ENCODE measurements at places on chromosomes 6 and 20.
A peak's percentile ranks its signal among the peaks of the same experiment; 100 is the strongest.

DNA sequence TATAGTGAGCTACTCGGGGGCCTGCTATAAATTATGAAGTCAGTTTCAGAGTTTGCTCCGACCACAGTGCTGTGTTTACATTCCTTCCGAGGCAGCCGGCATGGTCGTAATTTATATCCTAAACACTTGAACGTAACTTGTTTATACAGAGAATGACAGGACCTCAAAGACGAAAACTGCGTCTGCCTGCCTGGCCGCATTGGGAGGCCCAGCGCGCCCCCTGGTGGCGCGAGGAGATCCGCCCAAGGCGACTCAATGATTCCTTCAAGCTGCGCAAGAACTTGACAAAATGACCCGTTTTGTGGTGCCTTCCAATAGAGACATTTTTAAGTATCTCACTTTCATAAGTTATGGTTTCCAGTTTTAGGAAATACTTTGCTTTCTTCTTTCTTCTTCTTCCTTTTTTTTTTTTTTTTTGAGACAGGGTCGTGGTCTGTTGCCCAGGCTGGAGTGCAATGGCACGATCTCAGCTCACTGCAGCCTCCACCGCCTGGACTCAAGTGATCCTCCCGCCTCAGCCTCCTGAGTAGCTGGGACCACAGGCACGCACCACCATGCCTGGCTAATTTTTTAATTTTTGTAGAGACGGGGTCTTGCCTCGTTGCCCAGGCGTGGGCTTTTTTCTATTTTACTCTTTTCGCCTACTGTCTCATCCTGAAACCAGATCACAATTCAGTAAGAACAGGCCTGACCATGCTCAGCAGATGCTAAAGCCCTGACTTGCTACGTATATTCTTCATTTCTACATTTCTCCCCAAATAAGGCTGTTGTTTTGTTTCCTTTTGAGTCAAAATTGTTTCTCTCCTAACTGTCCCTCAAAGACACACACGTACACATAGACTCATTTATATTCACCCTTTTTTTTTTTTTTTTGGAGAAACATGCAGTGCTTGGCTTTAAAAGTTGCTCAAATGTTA lies 7.8 kb downstream of the FOXF2 start:
- DNase-seq, result peak; percentile 69

DNA sequence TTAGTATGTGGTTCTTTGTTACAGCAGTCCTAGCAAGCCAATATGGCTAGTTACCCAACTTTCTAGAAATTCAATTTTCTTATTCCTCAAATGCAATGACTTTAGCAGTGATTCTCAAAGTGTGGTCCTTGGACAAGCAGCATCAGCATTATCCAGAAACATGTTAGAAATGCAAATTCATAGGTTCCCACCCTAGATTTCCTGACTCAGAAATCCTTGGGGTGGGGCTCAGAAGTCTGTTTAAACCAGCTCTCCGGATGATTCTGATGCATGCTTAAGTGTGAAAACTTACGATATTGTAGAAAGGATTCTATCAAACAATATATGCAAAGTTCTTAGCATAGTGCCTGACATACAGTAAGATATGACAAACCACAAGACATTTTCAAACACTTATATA lies 757.1 kb downstream of the DHX35 start:
- DNase-seq, result no peak

DNA sequence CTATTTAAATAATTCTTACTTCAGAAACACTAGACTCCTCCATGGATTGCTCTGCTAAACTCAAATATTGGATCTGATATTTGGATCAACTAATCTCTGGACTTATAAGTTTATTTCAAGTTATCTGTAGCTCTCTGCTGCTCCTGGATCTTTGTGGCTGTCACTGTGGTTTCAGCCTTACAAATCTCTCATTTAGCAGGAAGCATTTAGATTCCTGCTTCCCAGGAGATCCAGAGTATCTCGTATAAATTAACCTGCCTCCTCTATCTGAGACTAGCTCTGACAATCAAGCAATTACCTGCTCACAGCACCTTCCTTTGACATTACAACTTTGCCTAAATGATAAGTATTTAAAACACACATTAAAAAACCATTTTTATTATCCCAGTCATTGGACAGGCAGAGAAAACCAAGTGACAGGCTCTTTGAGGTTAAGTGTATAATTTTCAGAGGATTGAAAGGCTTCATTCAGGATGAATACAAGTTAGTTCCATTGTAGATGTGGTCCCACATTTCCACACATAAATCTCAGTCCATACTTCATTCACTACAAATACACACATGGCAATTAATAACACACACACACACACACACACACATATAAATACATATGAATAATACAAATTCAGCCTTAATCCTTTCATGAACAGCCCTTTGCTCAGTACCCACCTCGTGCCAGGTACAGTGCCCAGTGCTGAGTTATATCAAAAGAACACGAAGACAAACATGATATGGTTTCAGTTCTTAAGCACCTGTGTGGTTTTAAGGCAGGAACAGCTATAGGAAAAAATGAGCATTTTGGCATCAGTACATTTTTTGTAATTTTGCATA lies 55.5 kb upstream of the PLCB1 start:
- no peak for DNase-seq

DNA sequence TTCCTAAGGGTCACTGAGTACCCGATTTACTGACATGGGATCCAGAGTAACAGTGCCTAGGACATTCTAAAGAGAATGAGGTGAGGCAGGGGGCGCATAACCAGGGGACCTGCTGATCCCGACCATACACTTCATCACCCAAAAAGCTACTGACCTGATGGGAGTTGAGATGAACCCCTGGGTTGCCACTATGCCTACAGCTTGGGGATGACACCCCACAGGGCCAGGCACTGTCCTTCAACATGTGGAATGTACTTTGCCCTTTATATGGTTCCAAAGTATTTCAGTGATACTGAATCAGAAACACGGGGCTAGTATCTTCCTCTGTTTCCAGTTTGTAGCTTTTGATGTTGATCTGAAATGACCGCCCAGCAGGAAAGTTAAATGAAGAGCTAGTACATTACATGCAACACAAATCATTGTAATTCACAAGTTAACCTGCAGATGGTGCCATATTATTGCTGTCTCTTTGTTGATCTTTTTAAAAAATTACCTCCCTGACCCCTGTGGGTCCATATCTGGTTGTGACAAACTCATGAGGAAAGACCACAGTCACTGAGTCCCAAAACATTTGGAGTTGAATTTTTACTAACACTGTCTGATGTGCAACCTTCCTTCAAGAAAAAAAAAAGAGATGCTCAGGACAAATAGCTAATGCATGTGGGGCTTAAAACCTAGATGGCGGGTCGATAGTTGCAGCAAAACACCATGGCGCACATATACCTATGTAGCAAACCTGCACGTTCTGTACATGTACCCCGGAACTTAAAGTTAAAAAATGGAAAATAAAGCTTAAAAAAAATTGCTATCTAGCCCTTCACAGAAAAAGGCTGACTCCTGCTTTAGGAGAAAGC lies 42.7 kb upstream of the GCNT2 start:
- peak; percentile 7 for DNase-seq

GRCh38 chr6:55833284-55833683 lies 42.1 kb downstream of the BMP5 start:
- no peak for DNase-seq

DNA sequence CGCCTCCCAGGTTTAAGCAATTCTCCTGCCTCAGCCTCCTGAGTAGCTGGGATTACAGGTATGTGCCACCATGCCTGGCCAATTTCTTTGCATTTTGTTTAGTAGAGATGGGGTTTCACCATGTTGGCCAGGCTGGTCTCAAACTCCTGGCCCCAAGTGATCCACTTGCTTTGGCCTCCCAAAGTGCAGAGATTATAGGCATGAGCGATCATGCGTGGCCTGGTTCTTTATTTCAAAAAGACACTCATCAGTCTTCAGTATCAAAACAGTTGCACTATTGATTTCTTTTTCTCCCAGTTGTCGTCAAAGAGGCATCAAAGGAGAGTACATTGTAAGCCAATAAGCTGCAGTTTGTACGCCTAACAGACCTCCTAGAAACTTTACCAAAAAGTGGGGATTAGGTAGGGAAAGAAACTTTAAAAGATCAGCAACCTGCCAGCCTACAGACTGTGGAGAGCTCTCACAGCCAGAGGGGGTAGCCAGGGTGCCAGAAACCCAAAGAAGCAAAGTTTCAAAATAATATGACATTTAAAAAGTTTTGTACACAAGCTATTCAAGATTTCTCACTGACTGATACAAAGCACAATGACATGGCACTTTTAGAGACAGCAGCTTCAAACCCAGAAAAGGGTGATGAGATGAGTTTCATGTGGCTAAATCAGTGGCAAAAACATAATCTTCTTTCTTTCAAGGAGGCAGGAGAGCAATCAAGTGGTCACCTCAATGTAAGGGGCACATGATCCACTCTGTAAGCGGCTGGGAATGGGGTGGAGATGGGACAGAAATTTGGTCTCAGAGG lies 83.0 kb upstream of the RALY start:
- DNase-seq, result no peak

DNA sequence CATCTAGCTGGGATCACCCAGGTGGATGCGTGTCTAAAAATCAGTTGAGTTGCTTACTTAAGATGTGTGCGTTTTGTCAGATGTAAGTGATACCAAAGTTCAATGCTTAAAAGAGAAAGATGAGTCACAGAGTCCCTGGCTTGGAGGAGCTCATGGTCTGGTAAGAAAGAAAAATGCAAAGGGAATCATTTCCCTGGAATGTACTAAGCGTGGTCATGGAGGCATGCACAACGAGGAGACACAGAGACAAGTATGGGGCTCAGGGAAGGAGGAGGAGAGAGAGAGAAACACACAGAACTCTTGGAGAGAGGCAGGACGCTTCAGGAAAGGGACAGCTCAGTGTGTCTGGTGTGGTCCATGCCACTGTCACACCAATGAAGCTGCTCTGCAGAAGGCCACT lies 186.9 kb upstream of the GMDS start:
- no peak for DNase-seq

GRCh38 chr20:12219798-12220197 lies 302.1 kb downstream of the BTBD3 start:
- DNase-seq, result no peak

DNA sequence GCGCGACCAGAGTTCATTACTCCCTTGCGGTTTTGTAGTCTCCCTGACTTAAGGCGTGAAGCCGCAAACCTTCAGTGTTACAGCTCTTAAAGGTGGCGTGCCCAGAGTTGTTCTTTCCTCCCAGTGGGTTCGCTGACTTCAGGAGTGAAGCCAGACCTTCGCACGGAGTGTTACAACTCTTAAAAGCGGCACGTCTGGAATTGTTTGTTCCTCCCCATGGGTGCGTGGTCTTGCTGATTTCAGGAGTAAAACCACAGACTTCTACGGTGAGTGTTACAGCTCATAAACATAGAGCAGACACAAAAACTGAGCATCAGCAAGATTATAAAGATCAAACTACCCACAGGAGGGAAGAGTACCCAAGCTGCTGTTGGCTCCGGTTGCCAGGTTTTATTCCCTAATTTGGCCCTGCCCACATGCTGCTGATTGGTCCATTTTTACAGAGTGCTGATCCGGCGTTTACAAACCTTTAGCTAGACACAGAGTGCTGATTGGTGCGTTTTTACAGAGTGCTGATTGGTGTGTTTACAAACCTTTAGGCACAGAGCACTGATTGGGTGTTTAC lies 10.4 kb downstream of the TMEM14C start:
- DNase-seq, result no peak

DNA sequence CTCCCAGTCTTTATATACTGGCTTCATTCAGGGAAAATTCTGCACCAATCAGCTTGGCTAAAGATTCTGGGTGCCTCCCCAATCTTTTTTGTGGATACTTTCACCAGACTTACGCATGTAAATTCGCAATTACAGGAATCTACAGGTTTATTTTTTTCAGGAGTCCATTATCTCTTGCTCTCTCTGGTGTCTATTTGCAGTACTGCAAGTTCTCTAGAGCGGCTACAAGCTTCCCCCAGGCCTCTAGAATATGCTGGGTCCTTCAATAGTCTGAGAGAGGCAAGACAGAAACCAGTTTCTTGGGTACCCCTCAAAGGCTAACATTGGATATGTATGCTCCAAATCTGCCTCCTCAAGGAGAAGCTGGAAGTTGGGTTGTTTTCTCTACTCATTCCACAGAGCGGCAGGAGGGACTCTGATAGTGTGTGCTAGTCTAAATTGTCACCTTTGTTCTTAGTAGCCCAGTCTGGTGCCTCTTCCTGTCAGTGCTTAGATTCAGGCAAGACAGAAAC lies 58.5 kb downstream of the SUN5 start:
- DNase-seq, result peak; percentile 33

GRCh38 chr6:132020138-132020581 lies 69.0 kb upstream of the CCN2 start:
- DNase-seq, result no peak

- no peak for DNase-seq
These were observed 373.7 kb downstream of the TAF4 start for GRCh38 chr20:61691978-61692377.

GRCh38 chr6:26017632-26017966 lies 55.0 kb downstream of the TRIM38 start:
- DNase-seq, result peak; percentile 80

DNA sequence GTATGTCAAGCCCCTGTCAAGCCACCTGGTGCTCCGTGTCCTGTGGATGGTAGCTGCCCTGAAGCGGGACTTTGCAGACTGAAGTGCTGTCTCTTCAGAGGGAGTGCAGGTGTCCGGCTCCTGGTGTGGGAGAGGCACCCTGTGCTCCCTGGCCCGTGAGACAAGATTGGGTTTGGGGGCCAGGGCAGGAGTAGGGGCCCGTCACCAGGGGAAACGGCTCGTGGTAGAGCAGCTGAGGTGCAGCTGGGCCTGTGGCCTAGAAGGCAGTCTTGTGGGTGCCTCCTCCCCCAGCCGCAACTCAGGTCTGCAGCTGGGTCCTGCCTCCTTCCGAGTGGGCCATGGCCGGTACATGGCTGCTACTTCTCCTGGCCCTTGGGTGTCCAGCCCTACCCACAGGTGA lies at the start of gene PTCRA:
TSS of gene PTCRA (plus strand) at position 322 of the 400 bp plus-strand sequence. CDS start at position 339, 17 bp downstream.
- DNase-seq, result no peak

GRCh38 chr20:8156235-8157079 lies 24.4 kb downstream of the PLCB1 start:
- DNase-seq, result no peak

DNA sequence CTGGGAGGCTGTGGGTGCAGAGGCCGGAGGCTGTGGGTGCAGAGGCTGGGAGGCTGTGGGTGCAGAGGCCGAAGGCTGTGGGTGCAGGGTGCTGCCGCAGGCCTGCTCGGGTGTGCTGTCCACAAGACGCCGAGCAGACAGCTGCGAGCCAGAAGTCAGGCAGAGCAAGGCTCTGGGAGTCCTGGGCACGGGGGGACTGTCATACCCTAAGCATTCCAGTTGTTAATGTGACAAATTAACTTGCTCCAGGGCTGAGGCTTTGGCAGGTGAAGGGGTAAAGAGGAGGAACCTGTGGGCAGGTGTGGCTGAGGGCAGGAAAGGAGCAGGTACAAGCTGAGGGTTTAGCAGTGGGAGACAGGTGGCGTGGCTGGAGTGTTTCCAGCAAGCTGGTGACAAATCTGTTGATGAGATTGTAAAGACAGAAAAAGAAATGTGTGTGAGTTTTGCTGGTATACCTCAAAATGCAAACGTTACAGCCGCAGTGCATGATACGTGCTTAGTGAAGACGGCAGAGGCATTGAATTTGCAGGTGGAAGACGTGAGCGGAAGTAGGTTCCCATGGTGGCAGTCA lies 14.2 kb upstream of the ADRM1 start:
- no peak for DNase-seq

- DNase-seq, result no peak
These were observed 121.4 kb upstream of the NRSN1 start for GRCh38 chr6:24004659-24005058.
